Motor neuron (in vitro differentiated cells): ENCODE measurements at places on chromosomes 5 and 9. TPM values are rescaled to one million over a fixed set of nuclear protein-coding genes. Genes with fewer than 3 reads are reported as not detected.

GRCh38 chr5:82221020-82221419, 57.1 kb downstream of the RPS23 start:
- ATAC-seq: no peak

PKD2L2 gene
- 0.51 and 0.65 TPM in 2 replicates for total RNA-seq

DNA sequence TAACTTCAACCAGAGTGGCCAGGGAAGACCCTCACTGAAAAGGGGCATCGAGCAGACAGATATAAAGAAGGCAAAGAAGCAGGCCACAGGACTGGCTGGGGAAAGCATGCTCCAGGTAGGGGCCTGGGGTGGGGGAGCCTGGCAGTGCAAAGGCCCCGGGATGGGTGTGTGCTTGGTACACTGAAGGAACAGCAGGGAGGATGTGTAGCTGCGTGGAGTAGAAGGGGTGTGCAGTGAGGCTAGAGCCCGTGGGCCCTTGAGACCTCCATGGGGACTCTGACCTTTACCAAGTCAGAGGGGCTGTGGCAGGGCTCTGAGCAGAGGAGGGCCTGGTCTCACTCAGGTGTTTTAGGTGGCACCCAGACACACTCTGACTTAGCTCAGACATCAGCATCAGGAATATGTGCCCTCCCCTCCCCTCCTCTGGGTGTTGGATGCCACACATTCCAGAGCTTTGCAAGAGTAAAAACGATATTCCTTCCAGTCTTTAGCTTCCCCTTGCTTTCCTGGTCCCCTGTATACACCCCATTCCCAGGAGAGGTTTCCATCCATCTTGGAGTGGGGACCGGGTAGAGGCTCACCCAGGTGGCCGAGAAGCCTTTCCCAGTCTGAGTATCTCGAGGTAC, 7.6 kb downstream of the TRIM7 start:
- no peak for ATAC-seq

RLN2 gene
- 0.73 and 0.90 TPM in 2 replicates for total RNA-seq

DNA sequence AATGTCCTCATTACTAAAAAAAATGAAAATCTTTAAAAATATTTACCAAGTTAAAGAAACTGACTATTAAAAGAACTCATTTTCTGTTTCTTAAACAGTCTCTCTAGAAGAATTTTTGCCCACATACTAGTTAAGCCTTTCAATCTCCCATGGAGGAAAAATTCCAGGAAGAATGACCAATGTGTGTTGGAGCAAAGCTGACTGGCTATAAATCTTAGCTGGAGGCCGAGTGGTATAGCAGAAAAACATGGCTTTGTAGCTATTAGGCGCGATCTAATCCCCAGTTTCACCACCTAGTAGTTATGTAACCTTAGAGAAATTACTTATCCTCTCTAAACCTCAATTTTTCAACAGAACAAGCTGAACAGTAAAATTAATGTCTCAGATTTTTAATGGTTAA, 135.5 kb upstream of the PRLR start:
- ATAC-seq: peak; percentile 46

DNA sequence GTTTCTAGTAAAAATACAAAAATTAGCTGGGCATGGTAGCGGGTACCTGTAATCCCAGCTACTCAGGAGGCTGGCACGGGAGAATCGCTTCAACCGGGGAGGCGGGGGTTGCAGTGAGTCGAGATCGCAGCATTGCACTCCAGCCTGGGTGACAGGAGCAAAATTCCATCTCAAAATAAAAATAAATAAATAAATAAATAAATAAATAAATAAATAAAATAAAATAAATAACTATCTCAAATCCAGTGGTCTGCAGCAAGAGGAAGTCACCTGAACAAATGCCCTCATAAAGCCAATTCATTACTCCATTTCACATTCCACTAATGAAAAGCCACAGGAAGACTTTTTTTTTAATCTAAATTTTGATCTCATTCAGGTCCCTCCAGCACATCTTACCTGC, 114.2 kb downstream of the EFNA5 start:
- no peak for ATAC-seq

- ATAC-seq: no peak
Measured at GRCh38 chr9:119838210-119838609, 469.0 kb upstream of the BRINP1 start.

- ATAC-seq: no peak
Measured at GRCh38 chr5:104785097-104785496, 1222.5 kb upstream of the NUDT12 start.

GRCh38 chr5:72314571-72315172, 5.4 kb downstream of the MRPS27 start:
- ATAC-seq: no peak
